ENCODE measurements at places on chromosomes 7 and 10. TPM values are rescaled to one million over a fixed set of nuclear protein-coding genes. Genes with fewer than 3 reads are reported as not detected.

Gene SCIN
- total RNA-seq: not detected

Gene PDZD7
- 0.53 TPM for total RNA-seq

Gene C10orf62
- total RNA-seq: not detected

Gene CABCOCO1
- not detected for total RNA-seq

Gene ANKRD61
- not detected for total RNA-seq

Gene DRGX
- not detected for total RNA-seq

Gene PRSS2
- not detected for total RNA-seq

Gene EPHA1
- not detected for total RNA-seq

Gene SH2B2
- total RNA-seq: 4.2 TPM

Gene ASZ1
- total RNA-seq: not detected

Gene IGF2BP3
- not detected for total RNA-seq

Gene A1CF
- not detected for total RNA-seq

Gene JAZF1
- 37.7 TPM for total RNA-seq

Gene HOXA6
- 15.3 TPM for total RNA-seq

DNA sequence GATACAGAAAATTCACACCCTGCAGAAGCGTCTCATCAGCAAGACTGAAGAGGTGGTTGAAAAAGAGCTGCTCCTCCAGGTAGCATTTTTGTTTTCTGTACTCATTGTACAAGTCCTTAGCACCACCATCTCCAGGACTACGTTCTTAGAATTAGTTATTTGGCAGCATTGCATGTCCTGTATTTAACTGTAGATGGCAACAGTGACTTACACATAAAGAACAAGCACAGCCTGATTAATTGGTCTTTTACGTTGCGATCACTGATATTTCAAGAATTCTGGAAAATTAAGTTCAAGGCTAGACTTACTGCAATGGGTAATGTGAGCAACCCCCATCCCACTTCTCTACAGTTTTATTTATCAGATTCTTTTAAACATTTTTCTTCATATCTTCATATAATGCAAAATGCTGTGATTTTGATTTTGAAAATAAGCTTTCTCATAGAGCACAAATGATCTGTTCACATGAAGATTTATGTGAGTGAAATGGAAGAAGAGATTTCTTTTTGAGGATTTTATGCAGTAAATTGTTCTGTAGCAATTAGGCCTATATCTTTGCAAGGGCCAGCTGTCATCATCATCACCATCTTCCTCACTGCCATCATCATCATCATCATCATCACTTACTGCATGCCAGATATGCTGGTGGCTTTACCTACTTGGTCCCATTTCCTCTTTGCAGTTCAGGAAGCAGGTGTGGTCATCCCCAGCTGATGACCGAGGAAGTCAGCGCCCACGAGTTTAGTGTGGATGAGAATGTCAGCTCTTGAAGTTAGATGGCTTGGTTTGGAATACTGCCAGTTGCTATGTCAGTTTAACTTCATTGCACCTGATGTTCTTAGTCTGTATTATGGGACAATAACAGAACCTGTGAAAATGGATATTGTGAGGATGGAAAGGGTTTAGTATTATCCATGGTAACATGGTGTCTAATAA lies 53.4 kb downstream of the CFAP58 start:
- no peak for DNase-seq

GRCh38 chr7:64873517-64873916 lies 29.6 kb upstream of the ZNF273 start:
- no peak for DNase-seq

DNA sequence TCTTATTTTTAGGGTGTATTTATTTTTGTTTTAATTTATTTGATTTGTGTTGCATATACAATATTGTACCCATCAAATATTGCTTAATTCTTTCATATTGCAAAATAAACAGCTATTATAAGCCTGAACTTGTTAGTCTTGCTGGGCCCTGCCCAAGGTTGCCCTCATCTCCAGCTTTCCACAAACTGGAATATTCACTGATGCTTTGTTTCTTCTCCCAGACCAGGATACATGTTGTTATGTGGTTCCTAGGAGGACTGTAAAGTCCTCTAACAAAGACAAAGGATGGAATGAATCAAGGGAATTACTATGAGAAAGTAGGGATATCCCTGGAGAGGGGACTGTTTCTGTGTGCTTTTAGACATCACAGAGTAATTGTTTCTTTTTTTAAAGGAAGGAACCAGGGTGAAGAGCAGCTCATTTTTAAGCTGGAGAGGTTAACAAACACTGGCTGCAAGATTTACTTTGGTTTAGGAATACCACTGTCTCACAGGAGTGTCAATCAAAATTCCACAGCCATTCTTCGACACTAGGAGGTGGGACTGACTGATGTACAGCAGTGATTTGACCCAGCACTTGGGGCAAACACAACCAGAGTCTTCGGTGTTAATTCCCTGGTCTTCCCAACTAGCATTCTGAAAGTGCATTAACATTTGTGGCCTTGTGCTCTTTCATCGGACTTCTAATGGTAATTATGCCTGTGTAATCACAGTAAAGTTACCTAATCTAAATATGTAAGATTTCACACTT lies 14.8 kb upstream of the CD36 start:
- no peak for DNase-seq

DNA sequence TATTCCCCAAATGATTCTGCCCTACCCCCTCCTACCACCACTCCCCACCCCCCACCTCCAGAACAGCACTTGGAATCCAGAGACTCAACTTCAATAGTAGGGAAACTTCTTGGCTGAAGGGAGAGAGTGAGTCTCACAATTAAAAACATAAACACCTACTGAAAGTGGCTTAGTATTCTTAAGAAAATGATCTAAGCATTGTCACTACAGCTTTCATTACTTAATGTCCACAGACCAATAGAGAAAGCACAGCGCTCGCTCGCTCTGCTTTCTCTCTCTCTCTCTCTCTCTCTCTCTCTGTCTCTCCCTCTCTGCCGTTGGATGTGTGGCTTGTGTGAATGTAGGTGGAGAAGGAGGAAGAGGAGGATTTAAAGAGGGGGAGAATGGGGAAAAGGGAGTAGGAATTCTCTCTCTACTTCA lies 1.5 kb upstream of the SEMA3A start:
- no peak for DNase-seq

GRCh38 chr10:13632884-13633440 lies 46.2 kb downstream of the PRPF18 start:
- DNase-seq: no peak

DNA sequence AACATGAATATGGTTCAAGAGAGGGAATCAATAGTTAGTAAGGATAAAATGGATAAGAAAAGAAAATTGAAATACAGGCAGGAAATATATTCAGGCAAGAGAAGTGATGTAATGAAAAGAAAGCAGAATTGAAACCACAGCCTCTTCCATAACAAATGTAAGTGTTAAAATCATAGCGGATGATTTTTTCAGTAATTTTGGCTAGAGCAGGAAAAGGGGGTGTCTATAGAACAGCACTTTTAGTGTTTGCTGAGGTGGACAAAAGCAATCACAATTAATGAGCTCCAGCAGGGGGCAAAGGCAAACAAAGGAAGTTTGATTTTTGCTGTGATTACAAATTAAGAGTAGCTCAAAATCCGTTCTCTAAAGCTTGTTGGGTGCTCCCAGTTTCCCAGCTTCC lies 79.0 kb downstream of the TRIL start:
- DNase-seq: no peak

DNA sequence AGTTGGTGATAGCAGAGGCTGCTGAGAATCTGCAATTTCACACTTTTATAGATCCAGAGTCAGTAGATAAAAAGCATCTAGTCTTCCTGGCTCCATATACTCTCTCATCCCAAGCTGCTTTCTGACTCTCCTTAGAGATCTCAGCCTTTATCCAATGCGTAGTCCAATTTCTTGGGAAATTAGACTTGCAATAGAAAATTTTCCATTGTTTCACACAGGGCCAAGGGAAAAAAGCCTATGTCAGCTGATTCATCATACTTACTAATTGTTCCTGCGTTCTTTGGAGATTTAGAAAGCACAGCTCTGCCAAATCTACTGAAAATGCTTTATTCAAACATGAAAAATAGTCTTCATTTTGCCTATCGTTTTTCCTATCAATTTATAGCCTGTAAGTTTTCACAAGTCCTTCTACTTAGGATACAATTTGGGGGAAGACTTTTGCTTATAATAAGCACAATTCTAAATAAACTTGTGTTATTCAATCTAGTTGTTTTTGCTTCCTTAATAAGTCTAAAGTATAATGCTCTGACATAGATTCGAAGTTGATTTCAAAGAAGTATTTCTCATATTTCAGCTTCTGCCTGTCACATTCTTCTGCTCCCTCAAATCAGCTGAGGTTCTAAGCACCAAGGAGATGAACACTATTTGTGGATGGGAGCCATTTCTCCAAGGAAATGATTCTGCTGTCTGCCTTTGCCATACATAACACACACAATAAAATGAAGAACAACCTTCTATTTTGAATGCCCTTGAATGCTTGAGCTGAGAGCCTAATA lies 165.4 kb downstream of the ADAM12 start:
- DNase-seq: no peak

- no peak for DNase-seq
Measured at GRCh38 chr10:24574578-24575155, 149.0 kb downstream of the ARHGAP21 start.

GRCh38 chr7:119959811-119960210 lies 313.2 kb upstream of the KCND2 start:
- DNase-seq: no peak

GRCh38 chr7:139531094-139531493 lies 7.6 kb downstream of the CLEC2L start:
- no peak for DNase-seq

- no peak for DNase-seq
Measured at GRCh38 chr7:142303650-142304049, 45.8 kb upstream of the PRSS58 start.

GRCh38 chr10:31075434-31075833 lies 43.8 kb upstream of the ZNF438 start:
- no peak for DNase-seq

- DNase-seq: no peak
Measured at GRCh38 chr7:156223935-156224832, 411.9 kb upstream of the SHH start.

DNA sequence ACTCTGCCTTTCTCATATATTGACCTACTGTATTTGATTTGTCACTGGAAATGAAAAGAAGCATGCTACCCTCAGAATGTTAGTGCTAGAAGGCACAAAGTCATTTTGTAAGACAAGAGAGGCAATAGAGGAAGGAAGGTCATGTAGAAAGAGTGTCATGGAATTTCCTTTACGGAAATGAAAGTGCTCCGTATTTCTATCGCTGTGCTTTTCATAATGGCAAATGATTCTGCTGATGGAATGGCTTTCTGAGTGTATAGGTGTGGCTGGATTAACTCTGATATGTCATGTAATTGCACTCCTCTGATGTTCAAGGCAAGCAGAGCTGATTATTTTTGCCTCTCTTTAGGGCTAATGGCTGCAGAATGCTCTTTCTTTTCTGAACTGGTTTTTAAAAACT lies 15.5 kb upstream of the STEAP4 start:
- DNase-seq: no peak

GRCh38 chr7:156230576-156230975 lies 410.0 kb upstream of the RNF32 start:
- DNase-seq: no peak

DNA sequence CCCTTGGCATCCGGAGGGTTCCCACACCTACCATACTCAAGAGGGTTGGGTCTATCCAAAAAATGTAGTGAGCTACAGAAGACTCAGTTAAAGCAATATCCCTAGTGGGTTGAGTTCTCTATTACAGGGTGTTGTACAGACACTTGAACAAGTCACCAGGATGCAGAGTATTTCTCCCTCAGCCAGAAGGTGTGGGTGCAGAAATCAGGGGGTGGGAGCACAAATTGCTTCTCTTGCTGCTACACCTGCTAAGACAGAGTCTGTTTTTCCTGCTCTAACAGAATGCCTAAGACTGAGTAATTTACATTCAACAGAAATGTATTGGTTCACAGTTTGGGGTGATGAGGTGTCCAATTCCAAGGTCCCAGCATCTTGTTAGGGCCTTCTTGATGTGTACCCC lies 433.4 kb downstream of the TCERG1L start:
- no peak for DNase-seq

DNA sequence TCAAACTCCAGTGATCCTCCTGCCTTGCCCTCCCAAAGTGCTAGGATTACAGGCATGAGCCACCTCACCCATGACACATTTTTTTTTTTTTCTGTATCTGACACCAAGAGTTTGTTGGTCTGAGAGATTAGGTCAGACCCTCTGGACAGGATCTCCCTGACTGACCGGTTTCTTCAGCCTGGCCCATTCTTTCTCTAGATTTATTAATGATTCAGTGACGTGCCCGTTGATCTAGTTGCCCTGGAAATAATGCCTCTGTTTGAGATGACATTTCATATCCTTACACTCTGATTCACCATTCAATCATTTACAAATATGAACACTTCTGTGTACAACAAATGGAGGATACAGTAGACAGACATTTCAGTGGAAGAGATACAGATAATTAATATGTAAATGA lies 1.4 kb upstream of the ZNF212 start:
- DNase-seq: no peak

- no peak for DNase-seq
Measured at GRCh38 chr7:5997210-5997808, 11.5 kb downstream of the PMS2 start.

DNA sequence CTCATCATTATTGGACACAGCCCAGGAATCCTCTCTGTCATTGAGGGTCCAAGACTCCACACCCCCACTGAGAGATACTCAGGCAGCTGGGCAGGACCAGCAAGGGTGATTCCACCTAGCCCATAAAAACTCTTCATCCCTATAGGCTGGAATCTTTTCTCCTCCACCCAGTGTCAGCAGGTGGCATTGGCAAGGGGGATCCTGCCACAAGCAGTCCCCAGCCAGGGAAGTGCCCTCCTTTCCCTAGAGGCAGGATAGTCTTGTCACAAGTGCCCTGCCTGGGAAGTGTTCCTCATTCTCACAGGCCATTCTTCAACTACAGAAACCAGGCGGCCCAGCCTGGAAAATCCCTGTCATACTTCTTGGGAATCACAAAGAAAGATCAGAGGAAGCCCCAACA lies 533.6 kb downstream of the GRID1 start:
- no peak for DNase-seq

DNA sequence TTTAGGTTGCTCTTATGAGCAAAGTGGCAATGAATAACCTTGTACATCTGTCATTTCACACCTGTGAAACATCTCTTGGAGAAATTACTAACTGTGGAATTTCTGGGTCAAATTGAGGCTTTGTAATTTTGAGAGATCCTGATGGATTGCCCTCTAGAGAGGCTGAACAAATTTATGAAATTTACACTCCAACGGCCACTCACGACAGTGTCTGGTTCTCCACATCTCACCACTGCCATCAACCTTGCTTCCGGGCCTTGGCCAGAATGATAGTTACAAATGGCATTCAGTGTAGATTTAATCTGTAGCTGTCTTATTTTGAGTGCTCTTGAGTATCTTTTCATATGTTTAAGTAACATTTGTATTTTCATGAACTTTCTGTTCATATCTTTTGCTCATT lies 117.4 kb downstream of the TMEM178B start:
- no peak for DNase-seq

DNA sequence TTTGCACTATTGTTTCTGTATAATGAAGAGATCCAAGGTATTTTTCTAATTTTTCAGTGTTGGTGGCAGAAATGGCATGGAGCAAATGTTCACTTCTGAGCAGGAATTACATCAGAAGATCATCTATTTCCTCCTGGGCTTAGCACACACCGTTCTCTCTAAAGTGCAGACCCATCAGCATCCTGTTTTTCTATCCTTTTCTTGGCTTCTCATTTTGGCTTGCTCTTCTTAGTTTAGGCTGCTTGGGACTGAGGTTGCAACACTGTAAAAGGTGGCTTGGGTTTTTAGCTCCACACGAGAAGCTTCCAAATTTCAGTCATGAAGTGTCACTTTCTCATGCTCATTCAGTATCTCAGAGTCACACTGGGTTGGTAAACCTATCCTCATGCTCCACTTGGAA lies 79.9 kb upstream of the SMIM30 start:
- DNase-seq: no peak
